Stimulated activated CD8-positive, alpha-beta memory T cell treated with anti-CD3 and anti-CD28 coated beads, Interleukin-2, amount 100 ng/mL, for 48 hours (primary cell): ENCODE measurements at places on chromosomes 1 and 21.
A peak's percentile ranks its signal among the peaks of the same experiment; 100 is the strongest.

- no peak for DNase-seq
Measured at GRCh38 chr1:21518774-21519455, 9.7 kb downstream of the ALPL start.

- peak; percentile 68 for DNase-seq
Measured at GRCh38 chr1:84620720-84621313, 46.6 kb upstream of the CTBS start.

DNA sequence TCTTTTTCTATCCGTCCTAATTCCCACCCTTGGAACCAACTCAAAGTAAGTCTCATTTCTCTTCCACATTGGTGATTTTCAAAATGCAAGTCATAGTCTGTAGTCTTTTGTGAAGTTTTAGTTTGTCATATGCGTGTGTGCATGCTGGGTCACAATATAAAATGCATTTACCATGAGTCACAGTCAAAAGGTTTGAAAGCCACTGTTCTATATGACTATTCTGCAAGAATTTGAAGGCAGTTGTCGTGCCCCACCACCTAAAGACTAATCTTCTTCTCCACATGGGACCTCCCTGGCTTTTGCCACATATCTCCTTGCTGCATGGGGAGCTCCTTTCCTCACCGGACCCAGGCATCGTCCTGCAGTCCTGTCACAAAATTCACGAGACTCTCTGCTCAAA, 1.6 kb downstream of the STPG1 start:
- DNase-seq = no peak

GRCh38 chr1:221089273-221089672, 210.0 kb downstream of the HLX start:
- DNase-seq = no peak

- DNase-seq = peak; percentile 39
Measured at GRCh38 chr1:248618878-248619277, 16.0 kb downstream of the OR2T11 start.
